Activated T-helper 1 cell treated with anti-CD3 and anti-CD28 coated beads, Interleukin-12 subunit alpha, Interleukin-12 subunit beta, Interleukin-2, Interleukin-4 antibody, amounts not matched to agents 30 ng/mL and 10 ng/mL and 1 ng/mL, durations not matched to agents 14 hours and 24 hours and 36 hours (primary cell): ENCODE measurements at places on chromosomes 7 and 10. TPM values are rescaled to one million over a fixed set of nuclear protein-coding genes. Genes with fewer than 3 reads are reported as not detected.

- H3K27me3 ChIP-seq = peaks cover 5% of the 10 kb centered on the region
- DNase-seq = no peak
- H3K4me1 ChIP-seq = no peaks in the 10 kb centered on the region
These were observed 37.1 kb downstream of the GPR26 start for GRCh38 chr10:123703195-123703790.

DNA sequence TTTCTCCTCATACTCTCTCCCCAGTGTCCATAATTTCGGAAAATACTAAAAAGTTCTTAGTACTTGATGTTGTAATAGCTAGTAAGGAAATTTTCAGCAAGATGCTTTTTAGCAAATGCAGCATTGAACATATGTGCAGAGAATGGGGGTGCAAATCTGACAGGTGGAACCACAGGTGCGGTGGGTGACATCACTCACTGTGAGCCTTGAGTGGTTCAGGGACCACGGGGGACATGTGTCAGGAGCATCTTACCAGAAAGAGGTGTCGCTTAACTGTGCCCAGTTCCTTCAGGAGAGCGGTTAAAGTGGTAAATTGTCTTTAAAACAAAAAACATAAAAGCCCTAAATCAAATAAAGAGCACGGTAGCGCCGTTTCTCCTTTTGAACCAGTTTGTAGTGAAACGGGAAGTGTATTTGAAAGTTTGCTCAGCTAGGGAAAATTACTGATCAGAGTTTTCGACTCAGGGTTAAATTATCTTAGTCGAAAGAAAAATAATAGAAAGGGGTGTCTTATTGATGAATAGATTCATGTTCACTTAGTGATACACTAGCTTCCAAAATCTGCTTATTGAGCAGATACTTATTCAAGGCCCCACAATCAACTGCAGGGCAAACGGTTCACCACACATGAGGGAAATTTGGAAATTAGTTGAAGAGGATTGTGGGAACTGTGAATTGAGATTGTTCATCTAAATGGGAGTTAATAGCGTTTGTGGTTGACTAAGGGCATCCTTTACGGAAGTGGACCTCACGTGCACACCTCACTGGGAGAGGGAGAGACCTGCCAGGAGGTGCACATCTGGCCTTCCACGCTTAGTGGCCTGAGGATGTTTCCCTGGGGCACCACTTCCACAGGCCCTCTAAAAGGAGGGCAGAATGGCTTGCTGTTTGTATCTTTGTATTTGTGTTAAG is 12.7 kb downstream of the CUL1 start:
- H3K4me3 ChIP-seq = no peak overlapping the region
- H3K36me3 ChIP-seq = peaks cover 14% of the 10 kb centered on the region
- H3K4me1 ChIP-seq = peaks cover 63% of the 10 kb centered on the region
- H3K27ac ChIP-seq = peak overlapping the region; percentile 69

GRCh38 chr7:140638173-140638791 is 2.3 kb downstream of the DENND2A start:
- H3K4me3 ChIP-seq = no peak overlapping the region
- peaks cover 55% of the 10 kb centered on the region for H3K27me3 ChIP-seq
- no peak overlapping the region for H3K27ac ChIP-seq
- H3K36me3 ChIP-seq = no peaks in the 10 kb centered on the region
- no peak for DNase-seq

GRCh38 chr7:41573443-41573842 is 129.4 kb downstream of the INHBA start:
- H3K27ac ChIP-seq = no peak overlapping the region

DNA sequence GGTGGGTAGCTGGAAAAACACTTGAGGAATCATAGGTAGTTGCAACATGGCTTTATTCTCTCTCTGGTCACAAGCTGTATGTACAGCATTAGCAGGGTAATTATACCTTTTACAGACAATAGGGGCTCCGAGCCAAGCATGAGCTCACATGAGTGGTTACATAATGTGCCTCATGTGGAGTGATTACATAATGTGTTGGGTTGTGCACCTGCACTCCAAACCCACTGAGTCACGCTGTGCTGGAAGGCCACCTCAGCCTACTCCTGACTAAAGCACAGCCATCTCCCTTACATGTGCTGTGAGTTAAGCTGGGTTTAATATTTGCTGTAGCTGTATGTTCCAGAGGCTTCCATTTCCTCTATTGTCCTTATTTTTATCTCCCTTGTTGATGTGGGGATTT is 348.7 kb upstream of the SEMA3C start:
- no peak for DNase-seq
- H3K27me3 ChIP-seq = no peaks in the 10 kb centered on the region
- H3K27ac ChIP-seq = no peak overlapping the region
- no peaks in the 10 kb centered on the region for H3K36me3 ChIP-seq

GRCh38 chr10:85612378-85612775 is 754.2 kb downstream of the GRID1 start:
- peaks cover 36% of the 10 kb centered on the region for H3K4me1 ChIP-seq
- H3K27me3 ChIP-seq = peaks cover 27% of the 10 kb centered on the region
- peak; percentile 52 for DNase-seq
- no peaks in the 10 kb centered on the region for H3K36me3 ChIP-seq
- H3K4me3 ChIP-seq = peak overlapping the region; percentile 53
- H3K27ac ChIP-seq = peak overlapping the region; percentile 15

GRCh38 chr7:158353606-158354570 is 233.7 kb downstream of the PTPRN2 start:
- no peaks in the 10 kb centered on the region for H3K36me3 ChIP-seq
- no peak overlapping the region for H3K4me3 ChIP-seq
- DNase-seq = no peak
- no peaks in the 10 kb centered on the region for H3K4me1 ChIP-seq

- DNase-seq = no peak
- no peaks in the 10 kb centered on the region for H3K4me1 ChIP-seq
- H3K27ac ChIP-seq = no peak overlapping the region
These were observed 12.4 kb upstream of the MTERF1 start for GRCh38 chr7:91892821-91893340.

- no peaks in the 10 kb centered on the region for H3K36me3 ChIP-seq
- no peak overlapping the region for H3K27ac ChIP-seq
- no peak overlapping the region for H3K4me3 ChIP-seq
These were observed 8.6 kb downstream of the CTBP2 start for GRCh38 chr10:125151553-125152449.

- DNase-seq = no peak
- peaks cover 11% of the 10 kb centered on the region for H3K27me3 ChIP-seq
- H3K36me3 ChIP-seq = no peaks in the 10 kb centered on the region
- H3K4me3 ChIP-seq = no peak overlapping the region
These were observed 191.8 kb upstream of the CDCA7L start for GRCh38 chr7:22137466-22137865.

GRCh38 chr10:8054244-8054493 is 319 bp upstream of the GATA3 start:
- peaks cover 28% of the 10 kb centered on the region for H3K36me3 ChIP-seq
- H3K27ac ChIP-seq = peak overlapping the region; percentile 99
- peaks cover 19% of the 10 kb centered on the region for H3K27me3 ChIP-seq
- peak overlapping the region; percentile 99 for H3K4me3 ChIP-seq
- DNase-seq = no peak
- H3K4me1 ChIP-seq = peaks cover 44% of the 10 kb centered on the region

DNA sequence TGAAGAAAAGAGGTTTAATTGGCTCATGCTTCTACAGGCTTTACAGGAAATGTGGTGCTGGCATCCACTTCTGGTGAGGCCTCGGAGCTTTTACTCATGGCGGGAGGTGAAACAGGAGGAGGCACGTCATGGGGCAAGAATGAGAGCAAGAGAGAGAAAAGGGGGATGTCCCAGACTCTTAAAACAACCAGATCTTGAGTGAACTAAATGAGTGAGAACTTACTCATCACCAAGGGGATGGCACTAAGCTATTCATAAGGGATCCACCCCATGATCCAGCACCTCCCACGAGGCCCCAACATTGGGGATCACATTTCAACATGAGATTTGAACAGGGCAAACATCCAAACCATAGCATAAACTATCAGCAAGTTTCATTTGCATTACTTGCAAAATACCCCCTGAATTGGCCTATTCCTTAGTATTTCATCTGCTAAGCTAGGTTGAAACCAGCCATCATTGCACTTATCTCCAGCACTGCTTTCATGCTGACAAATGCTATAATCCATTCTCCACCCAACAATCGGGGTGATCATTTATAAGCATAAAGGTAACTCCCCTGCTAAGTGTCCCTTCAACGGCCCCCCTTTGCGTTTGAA is 179.0 kb downstream of the NOC3L start:
- H3K27ac ChIP-seq = no peak overlapping the region
- no peak for DNase-seq
- no peaks in the 10 kb centered on the region for H3K4me1 ChIP-seq
- H3K36me3 ChIP-seq = no peaks in the 10 kb centered on the region
- H3K4me3 ChIP-seq = no peak overlapping the region

GRCh38 chr7:36871863-36872262 is 147.6 kb upstream of the AOAH start:
- H3K36me3 ChIP-seq = peaks cover 58% of the 10 kb centered on the region
- peak overlapping the region; percentile 76 for H3K27ac ChIP-seq
- no peak for DNase-seq
- peaks cover 22% of the 10 kb centered on the region for H3K4me1 ChIP-seq

GRCh38 chr10:5317547-5318107 is 47.1 kb upstream of the UCN3 start:
- H3K4me1 ChIP-seq = peaks cover 50% of the 10 kb centered on the region
- peak; percentile 60 for DNase-seq
- no peaks in the 10 kb centered on the region for H3K27me3 ChIP-seq
- peak overlapping the region; percentile 5 for H3K4me3 ChIP-seq
- peaks cover 16% of the 10 kb centered on the region for H3K36me3 ChIP-seq

GRCh38 chr7:29508608-29509007 is 55.0 kb upstream of the PRR15 start:
- peaks cover 2% of the 10 kb centered on the region for H3K27me3 ChIP-seq
- DNase-seq = no peak
- H3K36me3 ChIP-seq = no peaks in the 10 kb centered on the region
- no peaks in the 10 kb centered on the region for H3K4me1 ChIP-seq

DNA sequence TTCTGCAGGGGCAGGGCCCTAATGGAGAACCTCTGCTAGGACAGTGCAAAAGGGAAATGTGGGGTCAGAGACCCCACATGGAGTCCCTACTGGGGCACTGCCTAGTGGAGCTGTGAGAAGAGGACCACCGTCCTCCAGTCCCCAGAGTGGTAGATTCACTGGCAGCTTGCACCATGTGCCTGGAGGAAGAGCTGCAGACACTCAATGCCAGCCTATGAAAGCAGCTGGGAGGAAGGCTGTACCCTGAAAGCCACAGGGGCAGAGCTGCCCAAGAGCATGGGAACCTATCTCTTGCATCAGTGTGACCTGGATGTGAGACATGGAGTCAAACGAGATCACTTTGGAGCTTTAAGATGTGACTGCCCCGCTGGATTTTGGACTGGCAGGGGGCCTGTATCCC is 20.3 kb upstream of the GNAT3 start:
- no peak overlapping the region for H3K27ac ChIP-seq
- DNase-seq = no peak
- H3K27me3 ChIP-seq = no peaks in the 10 kb centered on the region
- no peaks in the 10 kb centered on the region for H3K36me3 ChIP-seq

DNA sequence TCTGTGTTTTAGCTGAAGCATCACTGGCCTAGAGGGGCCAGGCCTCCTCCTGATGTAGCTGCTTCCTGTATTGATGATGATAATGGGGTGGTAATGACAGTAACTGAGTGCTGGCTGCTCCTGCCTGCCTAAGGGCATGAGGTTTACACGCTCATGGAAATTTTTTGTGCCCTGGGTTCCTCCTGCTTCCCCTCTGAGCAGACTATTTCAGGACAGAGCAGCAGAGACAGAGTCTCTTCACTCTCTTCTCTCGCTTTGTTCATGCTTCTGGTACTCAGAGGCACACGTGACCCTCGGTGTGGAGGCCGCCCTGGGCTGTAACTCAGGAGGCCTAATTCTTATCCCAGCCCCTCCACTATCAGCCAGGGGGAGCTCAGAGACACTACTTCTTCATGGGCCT is 27.9 kb downstream of the LRRC20 start:
- peaks cover 60% of the 10 kb centered on the region for H3K4me1 ChIP-seq
- H3K27me3 ChIP-seq = peaks cover 3% of the 10 kb centered on the region

GRCh38 chr7:138338361-138338760 is 121.7 kb upstream of the TRIM24 start:
- DNase-seq = no peak
- H3K27me3 ChIP-seq = no peaks in the 10 kb centered on the region
- H3K4me1 ChIP-seq = no peaks in the 10 kb centered on the region

DNA sequence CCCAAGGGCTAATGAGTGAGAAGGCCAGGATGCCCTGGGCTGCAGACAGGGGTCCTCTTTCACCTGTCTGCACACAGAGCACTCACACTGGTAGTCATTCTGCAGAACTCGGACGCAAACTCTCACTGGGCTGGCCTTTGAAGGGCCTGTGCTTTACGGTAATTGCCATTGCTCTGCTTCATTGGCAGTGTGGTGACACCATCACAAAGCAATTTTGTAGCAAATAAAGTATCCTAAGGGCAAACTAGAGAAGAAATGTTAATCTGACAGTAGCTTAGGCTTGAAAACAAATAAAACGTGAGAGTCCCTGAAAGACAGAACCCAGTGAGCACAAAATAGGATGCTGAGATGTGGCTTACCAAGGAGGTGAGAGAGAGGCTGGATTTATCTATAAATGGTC is 30.6 kb upstream of the FIGNL1 start:
- no peaks in the 10 kb centered on the region for H3K4me1 ChIP-seq
- no peak overlapping the region for H3K4me3 ChIP-seq
- H3K27me3 ChIP-seq = peaks cover 33% of the 10 kb centered on the region

DNA sequence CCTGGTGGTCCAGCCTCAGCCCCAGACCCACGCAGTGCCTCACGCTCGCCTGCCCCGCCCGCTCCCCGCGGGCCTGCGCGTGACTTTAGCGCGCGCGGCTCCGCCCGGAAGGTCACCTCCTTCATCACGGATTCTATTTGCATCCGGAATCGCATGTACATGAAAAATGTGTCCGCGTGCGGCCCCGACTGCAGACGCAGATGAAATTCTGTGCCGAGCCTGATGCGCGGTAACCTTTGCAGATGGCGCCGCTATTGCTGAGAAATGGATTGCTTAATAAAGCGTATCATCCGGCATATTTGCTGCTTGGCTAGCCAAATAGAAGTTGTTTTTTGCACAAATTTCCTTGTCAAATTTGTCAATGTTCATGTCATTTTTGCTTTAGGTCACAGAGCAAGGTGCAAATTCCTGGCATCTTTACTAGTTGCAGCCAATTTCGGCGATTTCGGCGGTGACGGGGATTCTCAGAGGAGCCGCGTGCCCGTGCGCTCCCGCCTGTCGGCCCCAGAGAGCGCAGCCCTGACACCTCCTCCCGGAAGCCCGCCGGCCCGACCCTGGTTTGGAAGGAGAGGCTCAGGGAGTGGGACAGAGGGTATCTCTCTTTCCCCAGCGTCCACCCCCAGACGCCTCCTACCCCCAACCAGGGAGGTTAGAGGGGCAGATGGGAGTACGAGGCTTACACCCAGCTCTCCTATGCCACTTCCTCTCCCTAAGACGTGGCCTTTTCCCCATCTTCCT is 85.9 kb upstream of the PAX2 start:
- H3K4me1 ChIP-seq = peaks cover 16% of the 10 kb centered on the region
- peaks cover 63% of the 10 kb centered on the region for H3K27me3 ChIP-seq
- H3K4me3 ChIP-seq = no peak overlapping the region
- H3K36me3 ChIP-seq = peaks cover 2% of the 10 kb centered on the region

- H3K4me3 ChIP-seq = no peak overlapping the region
- no peak overlapping the region for H3K27ac ChIP-seq
- no peaks in the 10 kb centered on the region for H3K4me1 ChIP-seq
- DNase-seq = no peak
- no peaks in the 10 kb centered on the region for H3K27me3 ChIP-seq
- H3K36me3 ChIP-seq = no peaks in the 10 kb centered on the region
These were observed 23.2 kb upstream of the ACSM6 start for GRCh38 chr10:95170790-95171189.

LRRD1 gene
- not detected in 2 replicates for total RNA-seq

KIAA1549 gene
- total RNA-seq = 0.59 and 0.75 TPM in 2 replicates

ATP6V0E2 gene
- 47.5 and 51.2 TPM in 2 replicates for total RNA-seq

APBB1IP gene
- total RNA-seq = 39.6 and 43.6 TPM in 2 replicates

CLDN3 gene
- not detected in 2 replicates for total RNA-seq

ANAPC16 gene
- total RNA-seq = 80.0 and 81.6 TPM in 2 replicates

TUBB8 gene
- total RNA-seq = not detected in 2 replicates
